ENCODE measurements at places on chromosomes 2 and 18.

- H3K27ac ChIP-seq = no peak overlapping the region
- no peak for DNase-seq
- H3K27me3 ChIP-seq = no peaks in the 10 kb centered on the region
- no peak overlapping the region for H3K4me3 ChIP-seq
Measured at GRCh38 chr2:179741317-179741716, 120.1 kb downstream of the ZNF385B start.

DNA sequence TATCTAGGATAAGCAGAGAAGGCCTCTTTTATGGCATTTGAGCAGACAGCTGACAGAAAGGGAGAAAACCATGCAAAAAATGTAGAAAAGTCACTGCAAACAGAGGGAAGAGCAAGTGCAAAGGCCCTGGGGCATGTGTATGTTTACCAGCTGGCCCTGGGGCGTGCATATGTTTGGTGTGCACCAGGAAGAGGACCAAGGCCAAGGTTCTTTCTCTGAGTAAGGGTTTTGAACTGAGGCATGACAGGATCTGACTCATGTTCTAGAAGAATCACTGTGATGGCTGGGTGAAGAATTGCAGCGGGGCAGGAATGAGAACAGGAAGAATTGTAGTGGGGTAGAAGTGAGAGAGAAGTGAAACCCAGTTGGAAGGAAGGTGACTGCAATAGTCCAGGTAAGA lies 69.6 kb downstream of the STEAP3 start:
- H3K4me3 ChIP-seq = no peak overlapping the region
- H3K27me3 ChIP-seq = no peaks in the 10 kb centered on the region
- no peak for DNase-seq

DNA sequence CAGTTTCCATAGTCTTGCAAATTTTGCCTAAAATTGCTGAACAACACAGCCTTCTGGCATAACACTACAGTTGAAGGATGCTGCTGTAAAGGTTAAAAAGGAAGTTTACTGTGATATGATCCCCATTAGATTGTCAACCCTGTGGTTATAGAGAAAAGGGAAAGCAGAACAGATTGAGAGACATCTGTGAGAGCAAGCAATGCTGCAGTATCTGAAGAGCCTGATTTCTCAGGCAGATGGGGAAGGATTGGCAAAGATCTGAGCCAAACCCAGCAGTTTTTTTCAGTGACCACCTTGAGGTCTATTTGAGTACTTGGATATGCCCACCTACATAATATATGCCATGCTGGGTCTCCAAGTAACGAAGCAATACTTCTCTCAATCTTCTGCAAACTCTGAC lies 8.5 kb upstream of the ST8SIA3 start:
- no peaks in the 10 kb centered on the region for H3K27me3 ChIP-seq
- no peaks in the 10 kb centered on the region for H3K4me1 ChIP-seq
- no peak for DNase-seq
- H3K4me3 ChIP-seq = no peak overlapping the region

GRCh38 chr2:109476641-109477441 lies 136.9 kb downstream of the SEPTIN10 start:
- no peak overlapping the region for H3K4me3 ChIP-seq
- H3K4me1 ChIP-seq = peaks cover 31% of the 10 kb centered on the region
- H3K27ac ChIP-seq = no peak overlapping the region
- no peaks in the 10 kb centered on the region for H3K27me3 ChIP-seq
- no peak for DNase-seq

DNA sequence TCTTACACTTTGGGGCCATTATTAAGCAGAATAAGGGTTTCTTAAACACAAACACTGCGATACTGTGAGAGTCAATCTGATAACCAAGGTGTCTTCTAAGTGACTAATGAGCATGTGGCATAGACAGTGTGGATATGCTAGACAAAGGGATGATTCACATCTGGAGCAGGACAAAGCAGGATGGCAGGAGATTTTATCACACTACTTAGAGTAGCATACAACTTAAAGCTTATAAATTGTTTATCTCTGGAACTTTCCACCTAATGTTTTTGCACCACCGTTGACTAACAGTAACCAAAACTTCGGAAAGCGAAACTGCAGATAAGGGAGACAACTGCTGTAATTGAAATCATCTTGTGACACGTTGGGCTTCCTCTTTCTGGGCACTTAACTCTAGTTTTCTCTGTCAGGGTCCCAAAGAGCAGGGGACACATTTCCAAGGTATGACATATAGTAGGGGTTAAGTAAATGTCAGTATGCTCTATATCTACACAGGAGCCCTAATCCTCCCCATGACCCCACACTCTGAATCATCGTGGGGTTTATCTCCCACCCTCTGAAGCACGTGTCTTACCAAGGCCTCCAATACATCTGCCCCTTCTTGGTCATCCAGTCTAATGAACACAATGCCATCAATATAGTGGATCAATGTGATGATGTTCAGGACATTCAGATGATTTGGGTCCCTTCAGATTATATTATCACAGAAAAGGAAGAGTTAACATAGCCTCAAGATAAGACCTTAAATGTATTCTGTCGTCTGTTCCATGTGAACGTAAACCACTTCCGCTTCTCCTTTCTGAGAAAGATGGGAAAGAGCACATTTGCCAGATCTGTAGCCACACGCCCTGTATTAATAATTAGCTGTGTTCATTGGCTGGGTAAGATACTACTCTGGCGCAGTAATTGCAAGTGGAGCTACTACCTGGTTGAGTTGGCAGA lies 78.7 kb downstream of the FTCDNL1 start:
- no peak overlapping the region for H3K27ac ChIP-seq
- no peaks in the 10 kb centered on the region for H3K4me1 ChIP-seq
- no peaks in the 10 kb centered on the region for H3K36me3 ChIP-seq
- no peak for DNase-seq
- no peak overlapping the region for H3K4me3 ChIP-seq
- no peaks in the 10 kb centered on the region for H3K27me3 ChIP-seq

GRCh38 chr18:47919916-47920315 lies 10.5 kb downstream of the SMAD2 start:
- no peaks in the 10 kb centered on the region for H3K27me3 ChIP-seq
- no peaks in the 10 kb centered on the region for H3K36me3 ChIP-seq
- H3K4me3 ChIP-seq = no peak overlapping the region

DNA sequence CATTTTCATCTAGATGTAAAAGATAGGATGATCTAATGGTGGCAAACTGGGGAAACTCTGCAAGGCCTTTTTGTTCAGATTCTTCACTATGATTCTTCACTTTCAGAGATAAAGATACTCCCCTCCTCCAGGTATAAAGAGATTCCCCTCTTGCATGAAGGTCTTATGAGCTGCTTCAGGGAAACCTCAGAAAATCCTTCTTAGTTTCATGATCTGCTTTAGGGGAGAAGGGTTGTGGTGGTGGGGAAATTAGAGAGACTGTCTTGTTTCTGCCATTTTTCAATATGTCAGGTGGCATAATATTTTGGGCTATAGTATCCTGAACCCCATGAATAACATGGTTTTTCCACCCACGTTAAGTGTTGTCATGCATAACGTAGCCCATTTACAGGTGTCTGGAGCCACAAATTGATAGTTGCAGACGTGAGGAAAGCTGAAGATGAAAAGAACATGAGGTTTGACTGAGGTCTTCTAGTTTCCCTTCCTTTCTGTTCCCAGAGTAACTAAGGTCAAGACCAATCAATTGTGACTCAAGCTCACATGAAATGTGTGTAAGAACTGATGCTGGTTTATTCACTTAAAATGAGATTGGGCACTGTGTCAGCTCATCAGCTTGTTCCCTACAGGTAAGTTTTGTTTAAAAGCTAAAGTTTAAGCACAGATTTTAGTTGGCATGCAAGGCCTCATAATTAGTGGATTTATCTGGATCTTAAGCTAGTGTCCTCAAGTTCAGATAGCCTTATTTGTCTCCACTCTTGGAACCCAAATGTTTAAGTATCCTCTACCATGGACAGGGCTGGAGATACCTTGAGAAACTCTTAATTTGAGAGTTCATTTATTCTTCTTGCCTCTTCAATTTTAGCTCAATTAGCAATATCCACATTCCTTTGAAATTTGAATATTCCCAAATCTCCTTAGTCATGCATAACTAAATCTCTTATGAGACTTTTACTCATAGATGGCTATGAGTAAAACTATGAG lies 304.5 kb upstream of the FANCL start:
- H3K36me3 ChIP-seq = no peaks in the 10 kb centered on the region
- no peaks in the 10 kb centered on the region for H3K4me1 ChIP-seq
- no peak overlapping the region for H3K27ac ChIP-seq
- H3K27me3 ChIP-seq = no peaks in the 10 kb centered on the region
- no peak for DNase-seq

GRCh38 chr2:5026571-5027234 lies 665.5 kb upstream of the SOX11 start:
- no peak overlapping the region for H3K27ac ChIP-seq
- no peaks in the 10 kb centered on the region for H3K36me3 ChIP-seq
- H3K4me3 ChIP-seq = no peak overlapping the region
- no peak for DNase-seq
- no peaks in the 10 kb centered on the region for H3K4me1 ChIP-seq
- H3K27me3 ChIP-seq = no peaks in the 10 kb centered on the region

DNA sequence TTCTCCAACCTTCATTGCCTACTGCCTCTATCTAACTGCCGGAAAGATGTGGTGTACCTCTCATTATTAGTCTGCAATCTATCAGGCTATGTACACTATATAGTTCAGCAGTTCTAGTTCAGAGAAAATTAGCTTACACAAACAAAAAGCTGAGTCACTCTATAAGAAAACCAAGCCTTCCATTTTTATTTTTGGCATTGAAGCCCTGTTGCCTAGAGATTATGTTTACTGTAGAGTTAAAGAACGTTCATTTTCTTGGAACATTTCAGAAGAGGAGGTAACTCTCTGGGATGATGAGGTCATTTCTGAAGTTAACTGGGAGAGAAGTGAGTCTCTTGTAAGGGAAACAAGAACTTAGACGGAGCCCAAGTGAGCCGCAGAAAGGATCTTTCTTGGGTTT lies 133.5 kb downstream of the FAM124B start:
- no peaks in the 10 kb centered on the region for H3K36me3 ChIP-seq
- peaks cover 10% of the 10 kb centered on the region for H3K4me1 ChIP-seq
- no peak overlapping the region for H3K4me3 ChIP-seq

GRCh38 chr18:35284841-35285240 lies 5.2 kb downstream of the ZSCAN30 start:
- DNase-seq = no peak
- peaks cover 7% of the 10 kb centered on the region for H3K4me1 ChIP-seq
- H3K4me3 ChIP-seq = no peak overlapping the region
- no peak overlapping the region for H3K27ac ChIP-seq
- no peaks in the 10 kb centered on the region for H3K36me3 ChIP-seq

DNA sequence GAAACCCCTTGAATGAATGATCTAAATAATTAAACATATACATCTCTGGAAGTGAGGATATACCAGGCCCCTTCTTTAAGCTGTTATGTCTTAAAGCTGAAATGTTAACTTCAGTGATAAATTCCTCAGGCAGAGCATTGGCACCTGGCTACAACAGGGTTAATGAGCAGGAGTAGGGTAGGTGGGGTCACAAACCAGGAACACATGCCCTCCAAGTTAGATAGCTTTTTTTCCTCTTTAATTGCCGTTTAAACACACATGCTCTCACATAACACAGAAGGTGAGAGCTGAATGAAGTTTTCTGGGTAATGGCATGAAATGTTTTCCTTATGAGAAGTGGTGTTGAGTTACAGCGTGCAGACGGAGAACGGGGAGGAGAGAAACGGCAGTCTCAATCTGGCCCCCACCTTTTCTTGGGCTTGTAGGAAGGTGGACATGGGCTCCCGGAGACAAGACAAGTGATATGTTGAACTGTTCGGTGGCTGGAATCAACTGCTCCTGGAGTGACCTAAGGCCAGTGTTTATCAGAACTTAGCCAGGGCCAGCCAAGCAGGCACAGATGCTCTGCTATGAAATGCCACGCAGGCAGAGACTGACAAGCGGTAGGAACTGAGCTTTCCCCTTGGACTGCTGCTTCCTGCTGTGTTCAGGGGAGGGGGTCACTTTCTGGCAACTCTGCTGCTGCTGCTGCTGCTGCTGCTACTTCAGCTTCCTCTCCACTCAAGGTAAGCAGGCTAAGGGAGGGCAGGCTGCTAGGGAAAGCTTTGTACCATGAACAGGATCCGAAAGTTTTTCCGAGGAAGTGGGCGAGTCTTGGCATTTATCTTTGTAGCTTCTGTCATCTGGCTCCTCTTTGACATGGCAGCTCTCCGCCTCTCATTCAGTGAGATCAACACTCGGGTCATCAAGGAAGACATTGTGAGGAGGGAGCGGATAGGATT lies at the start of gene GALNT5:
TSS of gene GALNT5 (plus strand) at position 394 of the 941 bp plus-strand sequence. CDS start at position 772, 378 bp downstream.
- DNase-seq = no peak
- no peaks in the 10 kb centered on the region for H3K27me3 ChIP-seq
- H3K4me1 ChIP-seq = peaks cover 9% of the 10 kb centered on the region
- H3K4me3 ChIP-seq = peak within 1 kb of the TSS; percentile 32

DNA sequence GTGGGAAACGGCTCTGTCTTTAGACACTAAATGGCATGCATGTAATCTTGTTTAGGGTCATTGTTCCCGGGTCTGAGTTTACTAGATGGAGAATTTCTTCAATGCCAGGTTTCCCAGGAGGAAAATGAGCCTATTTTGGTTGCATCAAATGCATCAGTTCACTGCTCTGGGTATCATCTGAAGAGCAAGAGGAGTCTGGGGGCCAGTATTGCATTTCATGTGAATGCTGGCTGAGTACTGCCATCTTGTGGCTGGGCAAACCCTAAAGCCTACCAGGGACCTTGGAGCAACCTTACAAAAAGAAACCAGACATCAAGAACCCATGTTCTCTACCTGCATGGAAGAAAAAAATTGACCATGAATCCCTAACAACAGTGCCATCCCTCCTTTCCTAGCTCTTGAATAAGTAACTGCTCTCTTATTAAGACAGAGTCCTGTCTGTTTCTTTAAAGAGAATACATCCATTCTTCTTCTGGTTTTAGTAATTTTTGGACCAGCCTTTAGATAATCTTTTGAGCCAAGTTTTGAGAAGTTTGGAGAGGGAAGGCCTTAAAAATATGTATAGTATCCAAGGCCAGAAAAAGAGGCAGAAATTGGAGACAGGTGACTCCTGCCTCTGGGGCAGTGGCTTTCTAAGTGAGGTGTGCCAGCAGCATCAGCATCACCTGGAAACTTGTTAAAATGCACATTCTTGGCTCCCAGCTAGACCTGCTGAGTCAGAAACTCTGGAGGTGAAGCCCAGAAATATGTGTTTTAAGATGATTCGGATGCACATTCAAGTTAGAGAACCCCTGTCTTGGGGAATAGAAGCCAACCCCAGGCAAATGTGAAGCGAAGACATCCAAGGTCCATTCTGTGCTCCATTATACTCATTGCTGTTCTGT lies 261.0 kb upstream of the CXCR4 start:
- no peak overlapping the region for H3K4me3 ChIP-seq
- no peak for DNase-seq
- no peaks in the 10 kb centered on the region for H3K27me3 ChIP-seq
- no peaks in the 10 kb centered on the region for H3K36me3 ChIP-seq
- peaks cover 11% of the 10 kb centered on the region for H3K4me1 ChIP-seq
